ENCODE measurements at places on chromosomes 13 and 19. TPM values are rescaled to one million over a fixed set of nuclear protein-coding genes. Genes with fewer than 3 reads are reported as not detected.

- DNase-seq: no peak
Measured at GRCh38 chr13:22596171-22596863, 584.5 kb upstream of the SGCG start.

- DNase-seq: peak; percentile 95
Measured at GRCh38 chr19:43675269-43675879, 5.4 kb upstream of the PLAUR start.

DNA sequence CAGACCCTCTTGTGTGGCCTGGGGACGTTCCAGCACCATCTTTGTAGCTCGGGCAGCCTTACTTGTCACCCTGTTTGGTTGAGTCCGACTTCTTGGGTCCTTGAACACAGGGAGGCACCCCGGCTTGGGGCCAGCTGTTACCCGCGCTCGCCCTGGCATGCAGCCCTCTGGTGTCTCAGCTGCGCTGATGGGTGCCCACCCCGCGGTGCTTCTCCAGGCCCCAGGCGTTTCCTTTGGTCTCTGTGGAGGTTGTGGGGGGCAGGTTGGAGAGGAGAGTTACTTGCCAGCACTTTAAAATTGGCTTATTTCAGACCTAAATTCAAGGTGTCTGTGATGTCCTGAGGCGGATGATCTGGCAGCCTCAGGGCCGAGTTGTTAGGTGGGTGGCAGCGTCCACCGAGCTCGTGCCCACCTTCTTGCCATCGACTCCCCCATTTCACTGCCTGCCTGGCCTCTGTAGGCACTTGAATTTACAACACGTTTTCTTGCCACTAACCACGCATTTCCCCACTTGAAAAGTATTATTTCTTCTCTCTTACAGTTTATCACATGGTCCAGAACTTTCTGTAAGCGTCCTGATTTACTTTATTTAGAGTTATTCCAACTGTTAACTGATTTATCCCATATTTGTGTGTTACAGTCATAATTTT is 16.9 kb downstream of the UBAC2 start:
- DNase-seq: peak; percentile 4

The NLRP7 gene
- total RNA-seq: 0.25 TPM

DNA sequence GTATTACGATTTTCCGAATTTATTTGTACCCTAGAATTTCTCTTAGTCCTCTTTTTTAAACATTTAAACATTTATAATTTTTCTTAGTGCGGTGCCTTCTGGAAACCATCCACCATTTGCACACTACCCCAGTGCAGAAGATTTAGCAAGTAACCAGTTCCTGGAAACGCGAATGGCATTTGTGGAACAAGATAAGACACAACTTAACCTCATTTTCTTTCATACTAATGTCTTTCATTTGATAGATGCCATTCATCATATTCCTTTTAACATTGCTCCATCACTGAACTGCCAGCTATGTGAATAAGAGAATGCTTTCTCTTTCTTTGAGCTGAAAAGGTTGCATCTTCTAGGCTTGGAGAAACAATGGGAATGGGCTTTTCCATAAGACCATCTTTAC is 6.8 kb downstream of the FRY start:
- no peak for DNase-seq

The KIR2DL4 gene
- total RNA-seq: not detected

The TMEM145 gene
- 1.2 TPM for total RNA-seq

GRCh38 chr19:29275266-29275665 is 62.3 kb upstream of the UQCRFS1 start:
- DNase-seq: no peak

DNA sequence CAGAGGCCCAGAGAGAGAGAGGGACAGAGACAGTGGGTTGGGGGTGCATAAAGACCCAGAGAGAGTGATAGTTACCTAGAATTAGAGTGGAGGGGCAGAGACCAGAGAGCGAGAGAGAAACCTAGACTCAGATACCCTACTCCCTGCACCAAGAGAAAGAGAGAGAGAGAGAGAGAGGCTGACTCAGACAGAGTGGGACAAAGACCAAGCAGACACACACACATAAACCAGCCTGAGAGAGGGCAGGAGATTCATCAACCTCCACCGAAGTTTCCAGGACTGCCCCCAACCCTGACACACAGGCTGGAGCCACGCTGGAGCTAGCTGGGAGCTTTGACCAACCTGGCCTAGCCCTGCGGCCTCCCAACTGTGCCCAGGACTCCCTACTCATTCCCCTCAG is 12.9 kb downstream of the SYT3 start:
- no peak for DNase-seq

- no peak for DNase-seq
Measured at GRCh38 chr13:23792680-23793079, 96.5 kb downstream of the MIPEP start.

DNA sequence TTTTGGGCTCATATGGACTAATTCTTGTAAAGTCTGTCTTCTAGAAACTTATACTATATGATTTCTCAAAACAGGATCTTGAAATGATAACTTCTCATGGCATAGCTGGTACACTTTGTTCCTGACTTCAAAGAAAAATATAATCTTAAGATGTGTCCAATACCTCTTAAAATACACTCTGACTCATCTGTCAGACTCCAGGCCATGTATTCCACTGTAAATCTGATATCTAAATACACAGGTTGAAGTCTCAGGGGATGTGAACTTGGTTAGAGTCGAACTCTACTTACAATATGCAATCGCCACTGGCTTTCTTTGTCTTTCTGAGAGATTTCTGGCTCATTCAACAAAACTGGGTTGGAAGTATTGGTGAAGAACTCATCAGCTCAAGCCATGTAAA is 99.8 kb downstream of the LACC1 start:
- no peak for DNase-seq

GRCh38 chr13:106354961-106355360 is 180.5 kb downstream of the EFNB2 start:
- DNase-seq: no peak

- DNase-seq: no peak
Measured at GRCh38 chr13:95920485-95920884, 132.7 kb downstream of the UGGT2 start.

The MBD3L2 gene
- total RNA-seq: not detected

- no peak for DNase-seq
Measured at GRCh38 chr19:7196763-7197118, 97.5 kb downstream of the INSR start.

DNA sequence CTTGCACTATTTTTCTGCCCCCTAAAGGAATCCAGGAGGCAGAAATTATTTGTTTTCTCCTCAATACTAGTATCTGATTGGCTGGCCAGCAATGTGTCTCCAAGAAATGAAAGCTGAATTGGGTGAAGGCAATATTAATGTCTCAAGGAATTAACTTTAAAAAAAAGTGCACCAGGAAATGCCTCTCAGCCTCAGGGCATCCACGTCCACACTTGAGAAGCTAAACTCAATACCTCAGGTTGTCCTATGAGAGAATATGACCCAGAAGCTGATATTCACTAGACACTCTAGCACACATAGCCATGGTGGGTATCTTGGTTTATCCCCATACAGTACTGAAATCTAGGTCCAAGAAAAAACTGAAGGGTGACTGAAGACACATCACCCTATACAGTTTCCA is 2.1 kb downstream of the ZNF91 start:
- no peak for DNase-seq

GRCh38 chr13:105089858-105090643 is 1445.4 kb downstream of the EFNB2 start:
- no peak for DNase-seq

DNA sequence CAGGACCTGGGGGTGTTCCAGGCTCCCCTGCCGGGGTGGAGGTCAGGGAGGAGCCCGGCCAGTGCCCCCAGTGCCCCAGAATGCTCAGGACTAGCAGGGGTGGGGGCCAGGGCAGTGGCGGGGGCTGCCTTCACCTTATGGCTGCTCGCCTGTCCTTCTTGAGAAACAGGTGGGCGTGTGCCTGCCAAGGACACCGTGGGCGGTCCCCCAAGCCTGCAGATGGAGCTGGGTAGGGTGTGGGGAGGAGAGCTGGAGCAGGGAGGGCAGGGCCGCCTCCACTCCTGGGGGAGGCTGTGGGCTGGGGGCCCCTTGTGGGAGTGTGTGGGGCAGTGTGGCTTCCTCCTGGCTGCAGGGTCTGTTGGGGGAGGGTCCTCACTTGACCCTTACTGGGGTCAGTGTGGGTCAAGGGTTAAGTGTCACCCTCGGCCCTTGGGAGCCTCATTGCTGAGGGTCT is 160.1 kb downstream of the KDM4B start:
- DNase-seq: no peak

DNA sequence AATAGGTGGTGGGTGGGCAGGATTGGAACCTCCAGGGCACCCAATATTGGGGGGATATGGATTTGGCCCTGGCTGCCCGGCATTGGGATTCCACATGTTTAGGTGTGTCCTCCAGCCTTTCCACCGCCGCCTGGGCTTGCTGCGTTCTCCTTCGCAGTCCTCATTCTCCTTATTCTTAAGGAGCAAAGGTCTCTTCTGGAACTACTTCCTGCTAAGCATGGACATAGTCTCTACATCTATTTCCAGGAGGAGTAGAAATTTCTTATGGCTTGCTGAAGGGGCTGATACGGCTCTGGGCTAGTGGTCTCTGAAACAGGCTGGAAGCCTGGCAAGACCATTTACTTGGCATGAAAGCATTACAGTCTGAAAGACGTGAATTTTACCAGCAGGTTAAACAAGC is 9.2 kb upstream of the FCGBP start:
- DNase-seq: no peak

Data from PC-9 (cell line).